ENCODE measurements at places on chromosomes 1 and 21. TPM values are rescaled to one million over a fixed set of nuclear protein-coding genes. Genes with fewer than 3 reads are reported as not detected.
A peak's percentile ranks its signal among the peaks of the same experiment; 100 is the strongest.

DNA sequence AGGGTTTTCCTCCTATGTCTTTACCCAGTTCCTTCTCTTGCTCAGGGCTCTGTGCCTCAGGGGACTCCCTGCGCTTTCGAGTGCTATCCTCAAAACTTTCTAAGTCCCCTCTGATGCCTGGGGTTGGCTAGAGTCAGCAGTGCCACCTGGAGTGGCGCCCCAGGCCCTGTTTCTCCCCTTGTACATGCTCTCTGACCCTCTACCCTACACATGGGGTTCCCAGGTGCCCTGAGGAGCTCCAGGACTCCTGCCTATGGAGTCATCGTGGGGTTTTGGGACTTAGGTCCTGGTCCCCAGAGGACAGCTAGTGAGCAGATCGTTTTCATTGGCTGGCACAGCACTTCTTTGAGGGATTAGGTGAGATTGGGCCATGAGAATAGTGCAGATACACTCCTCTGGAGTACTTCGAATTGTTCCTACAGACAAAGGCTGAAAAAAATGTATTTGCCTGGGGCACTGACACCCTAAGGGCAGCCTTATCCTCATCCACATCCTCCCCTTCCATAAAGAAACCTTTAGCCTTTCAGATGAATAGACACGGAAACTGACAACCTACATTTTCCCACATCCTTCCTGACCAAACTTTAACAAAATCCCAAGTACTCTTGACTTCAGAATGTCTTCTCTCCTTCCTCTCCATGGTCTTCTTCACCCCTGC lies 41.5 kb downstream of the LGR6 start:
- DNase-seq: no peak

GRCh38 chr1:58717979-58718378 lies 18.1 kb upstream of the MYSM1 start:
- no peak for DNase-seq

DNA sequence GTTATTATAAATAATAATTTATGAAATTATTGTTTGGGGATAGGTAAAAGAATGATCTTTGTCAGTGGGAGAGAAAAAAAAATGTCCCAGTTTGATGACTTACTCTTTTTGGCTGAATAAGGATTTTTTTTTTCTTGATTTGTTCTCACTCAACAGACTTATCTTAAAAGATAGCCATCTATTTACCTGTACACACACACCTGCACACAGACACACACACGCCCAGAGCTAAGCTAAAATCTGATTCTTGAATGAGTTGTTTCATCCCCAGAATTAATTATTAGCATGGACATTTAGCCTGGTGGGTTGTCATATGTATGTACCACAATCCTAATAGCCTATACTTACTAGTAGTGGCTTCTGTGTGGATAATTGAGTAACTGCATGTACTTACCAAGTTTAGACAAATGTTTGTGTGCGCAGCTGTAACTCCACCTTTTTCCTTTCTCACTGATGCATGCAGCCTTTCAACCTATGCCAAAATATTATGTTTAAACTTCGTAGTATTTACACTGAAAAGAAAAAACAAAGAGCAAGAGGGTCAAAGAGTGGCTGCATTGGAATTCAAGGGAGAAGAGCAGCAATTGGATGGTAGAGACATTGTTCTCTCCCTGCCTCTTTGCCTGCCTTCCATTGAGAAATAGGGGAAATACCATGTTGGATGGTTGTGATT lies 174.3 kb downstream of the ADGRL2 start:
- DNase-seq: no peak

DNA sequence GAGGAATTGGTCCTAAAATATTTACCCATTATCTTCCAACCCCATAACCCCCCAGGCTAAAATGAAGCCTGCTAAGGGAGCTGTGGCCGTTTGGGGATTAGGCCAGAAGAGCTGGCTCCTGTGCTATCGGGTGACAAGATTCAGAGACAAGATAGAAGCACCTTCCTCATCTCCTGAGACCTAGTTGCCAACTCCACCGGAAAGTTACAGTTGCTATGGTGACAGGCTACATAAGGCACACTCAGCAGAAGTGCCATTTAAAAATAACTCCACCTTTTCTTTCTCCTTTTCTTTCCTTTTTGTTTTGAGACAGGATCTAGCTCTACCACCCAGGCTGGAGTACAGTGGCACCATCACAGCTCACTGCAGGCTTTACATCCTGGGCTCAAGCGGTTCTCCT lies 43.6 kb upstream of the ROR1 start:
- no peak for DNase-seq

- no peak for DNase-seq
Observed at GRCh38 chr1:67789551-67789950, 43.7 kb downstream of the GNG12 start.

- peak; percentile 88 for DNase-seq
Observed at GRCh38 chr1:202692959-202693555, 17.2 kb downstream of the SYT2 start.

Gene FMOD
- 33.3 TPM for total RNA-seq

Gene RPAP2
- total RNA-seq: 33.5 TPM
